Right forelimb (tissue), 1 donor: ENCODE measurements at places on chromosomes 1 and 21.

- peak; percentile 84 for DNase-seq
Measured at GRCh38 chr1:31762726-31763670, 1.1 kb downstream of the ADGRB2 start.

DNA sequence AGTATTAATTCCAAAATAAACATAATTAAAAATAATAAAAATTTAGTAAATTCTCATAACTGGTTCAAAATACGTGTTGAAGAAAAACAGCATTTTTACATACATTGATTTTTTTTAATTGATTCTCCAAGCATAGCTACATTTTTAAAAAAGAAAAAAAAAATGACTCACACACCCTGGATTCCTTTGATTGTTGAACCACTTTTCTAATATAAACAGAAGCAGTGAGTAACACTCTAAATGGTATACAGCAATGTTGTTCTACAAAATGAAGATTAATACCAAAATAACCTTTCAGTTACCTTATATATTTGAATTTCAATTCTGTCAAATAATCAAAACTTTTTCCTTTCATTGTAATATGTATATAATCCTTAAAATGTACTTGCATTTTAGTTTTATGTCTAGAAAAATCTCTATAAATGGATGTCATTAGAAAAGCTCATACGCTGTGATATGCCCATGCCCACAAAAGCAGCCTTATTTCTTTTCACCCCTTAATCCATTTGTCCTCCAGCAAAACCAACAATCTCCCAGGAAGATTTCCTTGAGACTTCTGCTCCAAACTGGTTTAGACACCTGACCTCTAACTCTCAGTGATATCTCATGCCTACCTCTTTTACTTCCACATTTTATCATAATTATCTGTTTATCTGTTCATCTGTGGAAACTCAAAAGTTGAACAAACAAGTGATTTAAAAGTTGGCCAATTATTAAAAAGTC is 246.4 kb upstream of the NR5A2 start:
- no peak for DNase-seq

DNA sequence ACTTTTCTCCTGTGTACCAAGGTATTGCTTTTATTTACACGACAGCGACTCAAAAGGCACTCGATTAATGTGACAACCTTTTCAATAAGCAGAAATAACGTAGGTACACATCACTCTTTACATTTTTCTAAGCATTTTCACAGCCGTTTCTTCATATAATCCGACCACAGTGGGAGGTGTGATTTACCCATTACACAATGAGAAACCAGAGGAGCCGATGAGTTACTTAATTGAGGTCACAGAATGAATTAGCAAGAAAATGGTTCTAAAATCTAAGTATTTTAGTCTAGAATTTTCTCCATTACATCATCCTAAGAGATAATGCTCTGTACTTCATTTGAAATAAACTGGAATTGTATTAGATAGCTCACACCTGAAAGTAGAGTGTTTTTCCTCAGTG is 71.5 kb downstream of the UMODL1 start:
- no peak for DNase-seq

- no peak for DNase-seq
Measured at GRCh38 chr1:45545553-45546310, 4.9 kb upstream of the AKR1A1 start.

DNA sequence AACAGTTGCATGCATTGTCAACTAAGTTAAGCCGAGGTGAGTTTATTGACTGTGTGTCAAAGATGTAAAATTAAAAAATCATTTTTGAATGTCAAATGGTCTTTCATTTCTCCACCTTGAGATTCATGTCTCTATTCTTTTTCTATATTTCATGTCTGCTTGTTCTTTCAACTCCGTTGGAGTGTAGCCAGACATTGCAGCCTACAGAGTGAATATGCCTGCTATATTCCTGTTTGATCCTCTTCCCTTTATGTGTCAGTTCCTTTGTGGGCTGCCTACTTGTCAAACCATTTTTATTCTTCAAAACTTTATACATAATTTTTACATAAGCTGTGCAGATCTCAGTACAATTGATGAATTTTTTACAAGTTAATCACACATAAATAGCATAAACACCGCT is 1325.8 kb upstream of the PRMT6 start:
- no peak for DNase-seq

GRCh38 chr1:42168391-42168670 is 3.8 kb upstream of the GUCA2A start:
- no peak for DNase-seq

DNA sequence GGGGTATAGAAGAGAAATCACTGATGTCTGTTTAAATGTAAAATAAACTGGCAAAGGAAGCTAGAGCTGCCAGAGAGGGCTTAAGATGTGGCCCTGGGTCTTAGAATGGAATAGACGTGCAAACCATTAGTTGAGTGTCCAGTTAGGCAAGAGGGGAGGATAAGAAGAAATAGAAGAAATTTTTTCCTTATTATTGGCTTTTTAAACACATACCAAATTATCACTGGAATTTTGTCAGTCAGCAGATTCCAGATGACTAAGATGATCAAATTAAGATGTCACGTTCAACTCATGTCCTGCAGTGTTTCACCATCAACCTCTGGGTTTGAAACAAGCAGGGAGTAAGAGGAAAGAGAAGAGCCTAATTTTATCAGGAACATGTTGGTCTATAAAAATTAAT is 71.6 kb upstream of the C1orf21 start:
- DNase-seq: no peak

- DNase-seq: no peak
Measured at GRCh38 chr21:43703035-43703880, 15.7 kb upstream of the PDXK start.

- no peak for DNase-seq
Measured at GRCh38 chr1:19650416-19651140, 6.5 kb downstream of the NBL1 start.

DNA sequence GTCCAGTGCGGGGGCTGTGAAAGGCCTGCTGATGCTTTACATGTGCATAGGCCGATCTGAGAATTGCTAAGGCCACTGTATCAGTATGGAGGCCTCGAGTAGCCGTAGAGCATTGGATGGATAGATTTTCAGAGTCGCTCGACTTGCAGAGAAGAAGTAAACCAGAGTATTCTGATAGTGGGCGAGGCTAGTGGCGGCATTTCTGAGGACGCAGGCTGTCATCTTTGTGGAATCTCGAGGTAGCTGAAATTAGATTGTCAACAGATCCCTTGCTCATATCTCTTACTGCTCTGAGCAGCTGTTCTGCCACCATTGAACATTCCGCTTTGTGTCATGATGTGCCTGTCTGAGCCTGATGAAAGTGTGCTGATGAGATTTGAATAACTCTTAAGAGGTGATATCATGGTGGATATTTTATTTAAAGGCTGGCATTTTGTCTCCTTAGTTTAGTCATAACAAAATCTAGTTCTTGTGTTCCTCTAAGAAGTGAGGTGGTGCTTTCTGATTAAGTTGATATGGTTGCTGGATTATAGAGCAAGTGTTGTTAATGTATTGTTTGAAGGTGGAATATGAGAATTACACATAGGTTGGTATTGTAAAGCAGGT is 1.5 kb downstream of the KIF1B start:
- peak; percentile 65 for DNase-seq

DNA sequence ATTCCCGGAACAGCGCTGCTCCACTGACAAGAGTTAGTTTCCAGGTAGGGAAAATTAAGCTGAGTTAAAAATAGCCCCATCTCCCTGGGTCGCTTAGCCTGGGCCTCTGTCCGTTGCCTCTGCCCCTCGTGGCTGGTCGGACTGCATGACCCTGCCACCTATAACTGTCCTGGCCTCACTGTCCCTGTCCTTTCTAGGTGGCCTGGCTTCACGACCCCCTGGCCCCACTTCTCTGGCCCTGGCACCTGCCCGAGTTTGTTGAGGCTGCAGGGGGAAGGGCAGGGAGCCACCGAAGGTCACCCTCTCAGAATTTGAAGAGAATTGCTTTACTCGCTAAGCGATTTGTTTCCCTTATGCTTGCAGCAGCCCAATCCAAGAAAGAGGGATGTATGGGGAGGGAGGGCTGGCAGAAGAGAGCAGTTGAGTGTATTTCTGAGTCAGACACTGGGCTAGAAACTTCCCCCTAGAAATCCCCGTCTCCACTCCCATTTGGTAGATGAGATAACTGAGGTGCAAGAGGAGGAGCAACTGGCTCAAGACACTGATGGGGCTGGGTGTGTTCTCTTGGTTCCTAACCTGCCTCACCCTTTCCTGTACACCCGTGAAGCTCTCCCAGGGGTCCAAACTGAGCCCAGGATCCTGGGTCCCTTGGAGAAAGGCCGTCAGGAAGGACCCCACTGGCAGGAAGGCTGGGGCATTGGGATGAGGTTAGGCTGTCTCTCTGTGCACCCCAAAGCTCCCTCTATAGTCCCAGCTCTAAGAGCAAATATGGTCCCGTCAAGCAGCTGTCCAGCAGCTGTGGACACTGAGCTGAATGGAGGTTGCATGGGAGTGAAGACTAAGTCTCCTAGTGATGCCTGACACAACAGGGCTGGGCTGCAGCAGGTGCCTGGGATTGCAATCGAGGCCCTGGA is 2.9 kb upstream of the EDN2 start:
- no peak for DNase-seq

GRCh38 chr21:17270229-17270628 is 242.6 kb upstream of the CXADR start:
- no peak for DNase-seq

GRCh38 chr1:53641481-53642214 is 97.3 kb downstream of the GLIS1 start:
- DNase-seq: peak; percentile 25

GRCh38 chr1:26583646-26584485 is 54.3 kb downstream of the RPS6KA1 start:
- DNase-seq: no peak

- DNase-seq: no peak
Measured at GRCh38 chr1:159084867-159085266, 8.3 kb upstream of the AIM2 start.

- DNase-seq: no peak
Measured at GRCh38 chr1:109138358-109138757, 24.4 kb downstream of the ELAPOR1 start.

DNA sequence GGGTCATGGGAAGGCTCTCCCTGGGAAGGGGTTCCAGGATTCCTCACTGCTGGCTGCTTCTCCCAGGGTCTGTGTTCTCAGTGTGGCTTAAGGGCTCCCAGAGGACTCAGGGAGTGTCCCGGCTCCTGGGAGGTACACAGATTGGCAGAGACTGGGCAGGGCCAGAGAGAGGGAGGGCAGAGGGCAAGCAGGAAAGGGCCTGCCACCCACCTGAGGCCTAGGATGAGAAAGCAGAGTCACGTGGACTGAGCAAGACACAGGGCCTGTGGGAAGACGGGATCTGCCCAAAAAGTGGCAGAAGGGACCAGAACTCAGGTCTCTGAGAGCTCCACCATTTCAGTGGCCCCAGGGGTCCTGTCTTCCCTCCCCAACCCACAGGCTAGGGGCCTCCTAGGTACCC is 871 bp downstream of the SLFNL1 start:
- no peak for DNase-seq

DNA sequence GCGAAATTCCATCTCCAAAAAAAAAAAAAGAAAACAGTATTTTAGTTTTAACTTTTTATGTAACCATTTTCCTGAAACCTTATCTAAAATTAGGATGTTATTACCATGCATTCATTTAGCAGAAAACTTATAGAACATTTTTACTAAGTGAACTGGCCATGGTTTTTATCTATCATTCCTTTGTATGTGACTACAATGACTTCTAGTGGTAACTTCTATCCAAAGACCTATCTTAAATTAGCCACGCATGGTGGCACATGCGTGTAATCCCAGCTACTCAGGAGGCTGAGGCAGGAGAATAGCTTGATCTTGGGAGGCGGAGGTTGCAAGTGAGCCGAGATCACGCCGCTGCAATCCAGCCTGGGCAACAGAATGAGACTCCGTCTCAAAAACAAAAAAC is 11.4 kb downstream of the GGPS1 start:
- no peak for DNase-seq

DNA sequence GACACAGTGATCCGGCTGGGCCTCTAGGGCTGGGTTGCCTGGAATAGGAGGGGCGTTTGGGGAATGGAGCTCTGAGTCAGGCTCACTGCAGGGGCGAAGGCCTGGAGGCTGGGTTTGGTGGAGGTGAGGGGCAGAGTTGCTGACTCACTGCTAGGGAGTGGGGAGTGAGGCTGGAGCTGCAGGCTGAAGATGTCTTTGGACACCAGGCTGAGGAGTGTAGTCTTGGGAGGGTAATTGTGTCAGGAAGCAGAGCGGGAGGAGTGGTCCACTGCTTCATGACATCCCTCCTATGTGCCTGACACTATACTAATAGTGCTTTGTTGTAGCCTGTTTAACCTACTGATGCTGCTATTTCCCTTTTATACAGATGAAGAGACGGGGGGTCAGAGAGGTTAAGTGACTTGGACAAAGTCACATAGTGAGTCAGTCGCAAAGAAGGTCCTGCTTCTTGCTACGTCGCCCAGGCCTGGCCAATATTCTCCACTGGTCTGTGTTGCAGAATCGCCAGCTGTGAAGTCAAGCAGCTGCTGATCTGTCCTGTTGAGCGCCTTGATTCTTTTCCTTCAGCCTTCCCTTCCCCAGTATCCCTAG is 13.6 kb downstream of the ACTL8 start:
- DNase-seq: no peak

GRCh38 chr1:185644531-185644930 is 89.7 kb upstream of the HMCN1 start:
- DNase-seq: no peak

GRCh38 chr1:155379180-155379579 is 58.5 kb downstream of the RUSC1 start:
- no peak for DNase-seq

DNA sequence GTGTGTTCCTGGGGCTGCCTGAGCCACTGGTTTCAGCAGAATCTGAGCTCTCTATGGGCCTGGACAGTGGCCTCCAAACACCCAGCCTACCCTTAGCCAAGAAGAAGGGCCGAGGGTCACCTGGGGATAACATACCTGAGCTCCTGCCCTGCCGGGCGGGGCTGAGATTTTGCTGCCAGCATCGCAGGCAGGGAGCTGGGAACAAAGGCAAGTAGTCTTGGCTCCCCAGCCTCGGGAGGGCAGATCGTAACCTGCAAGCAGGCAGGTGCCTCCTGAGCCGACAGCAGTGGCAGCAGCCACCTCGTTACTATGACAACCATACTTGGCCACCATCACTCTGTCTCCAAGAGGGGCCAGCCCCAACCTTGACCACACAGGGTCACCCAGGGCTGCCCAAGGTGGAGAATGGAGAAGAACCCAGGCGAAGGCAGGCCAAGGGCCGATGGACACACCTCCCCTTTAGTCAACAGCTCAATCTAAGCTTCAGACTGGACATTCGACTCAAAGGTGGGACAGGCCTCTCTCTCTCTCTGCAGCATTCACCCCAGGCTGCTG is 54.6 kb downstream of the TOMM20 start:
- DNase-seq: no peak

DNA sequence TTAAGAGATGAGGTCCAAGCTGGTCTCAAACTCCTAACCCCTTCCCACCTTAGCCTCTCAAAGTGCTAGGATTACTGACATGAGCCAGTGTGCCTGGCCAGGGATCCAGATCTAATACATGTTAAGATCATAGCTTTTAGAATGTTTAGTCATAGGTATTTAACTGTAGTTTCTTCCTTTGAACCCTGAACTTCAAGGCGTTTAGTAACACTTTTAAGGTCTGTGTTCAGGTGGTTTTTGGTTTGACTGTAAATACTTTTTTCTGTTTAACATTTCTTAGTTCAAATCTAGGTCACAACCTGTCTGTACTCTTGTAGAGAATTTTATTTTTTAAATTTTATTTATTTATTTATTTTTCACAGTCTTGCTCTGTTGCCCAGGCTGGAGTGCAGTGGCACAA is 28.1 kb downstream of the RAP1A start:
- DNase-seq: no peak

GRCh38 chr1:8318436-8318835 is 522 bp downstream of the SLC45A1 start:
- no peak for DNase-seq

GRCh38 chr1:29576510-29576909 is 340.2 kb downstream of the PTPRU start:
- no peak for DNase-seq
